ENCODE measurements at places on chromosomes 3 and 15. TPM values are rescaled to one million over a fixed set of nuclear protein-coding genes. Genes with fewer than 3 reads are reported as not detected.

- DNase-seq, result no peak
Measured at GRCh38 chr3:71185733-71186455, 397.6 kb downstream of the FOXP1 start.

- DNase-seq, result no peak
Measured at GRCh38 chr15:78850352-78850751, 22.3 kb upstream of the MORF4L1 start.

DNA sequence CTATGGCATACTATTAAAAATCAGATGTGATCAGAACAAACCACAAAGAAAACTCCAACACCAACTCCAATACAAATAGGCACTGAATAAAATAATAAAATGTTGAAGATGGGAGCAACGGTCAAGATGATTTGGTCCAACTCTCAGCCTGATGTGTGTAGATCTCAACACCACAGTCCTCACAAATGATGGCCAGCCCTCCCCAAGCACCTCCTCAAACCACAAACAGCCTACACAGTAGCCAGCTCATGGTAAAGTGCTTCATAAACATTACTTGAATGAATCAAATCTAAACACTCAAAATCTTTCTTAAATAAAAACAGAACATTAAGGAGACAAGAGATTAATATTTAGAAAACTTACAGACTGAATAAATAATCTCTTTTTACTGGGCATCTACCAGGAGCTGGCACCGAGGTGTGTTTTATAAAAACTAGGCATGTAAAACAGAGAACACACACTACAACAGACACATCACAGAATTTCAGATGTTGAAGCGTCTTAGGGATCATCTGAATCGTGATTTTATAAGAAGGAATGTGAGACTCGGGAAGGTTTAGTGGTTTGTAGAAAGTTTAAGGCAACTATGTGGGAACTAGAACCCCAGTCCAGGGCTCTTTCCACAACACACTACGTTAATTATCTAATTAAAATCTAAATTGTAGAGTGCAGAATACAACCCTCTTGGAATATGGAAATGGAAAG, 102.4 kb downstream of the MYLK start:
- no peak for DNase-seq

DNA sequence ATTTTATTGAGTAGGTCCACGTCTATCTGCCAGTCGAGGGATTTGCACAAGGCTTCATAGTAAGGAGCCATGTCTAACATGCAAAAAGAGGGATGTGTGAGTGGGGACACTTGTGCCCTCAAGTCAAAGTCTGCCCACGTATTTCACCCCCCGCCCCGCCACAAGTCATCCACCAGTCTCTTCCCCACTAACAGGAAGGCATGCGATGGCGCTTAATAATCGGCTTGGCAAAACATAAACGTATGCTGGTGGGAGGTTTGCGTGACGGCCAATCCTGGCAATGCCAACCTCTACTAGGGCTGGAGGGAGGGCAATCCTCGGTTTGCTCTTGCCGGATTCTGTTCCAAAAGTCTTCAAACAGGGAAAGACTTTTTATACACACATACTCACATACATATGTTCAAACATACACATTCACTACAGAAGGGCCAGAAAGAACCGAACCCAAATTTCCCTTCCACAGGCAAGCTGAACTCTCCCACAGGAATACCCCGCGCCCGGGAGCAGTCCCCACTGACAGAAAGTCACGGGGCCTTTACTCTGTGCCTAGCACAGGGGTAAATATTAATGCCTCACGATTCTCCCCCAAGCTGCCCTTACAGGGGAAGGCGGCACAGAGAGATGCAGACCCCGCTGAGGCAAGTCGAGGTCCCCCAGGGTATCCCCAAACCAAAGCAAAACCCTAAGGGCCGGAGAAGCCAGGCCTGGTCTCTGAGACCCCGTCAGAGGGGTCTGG, 675 bp downstream of the PSMD6 start:
- no peak for DNase-seq

DNA sequence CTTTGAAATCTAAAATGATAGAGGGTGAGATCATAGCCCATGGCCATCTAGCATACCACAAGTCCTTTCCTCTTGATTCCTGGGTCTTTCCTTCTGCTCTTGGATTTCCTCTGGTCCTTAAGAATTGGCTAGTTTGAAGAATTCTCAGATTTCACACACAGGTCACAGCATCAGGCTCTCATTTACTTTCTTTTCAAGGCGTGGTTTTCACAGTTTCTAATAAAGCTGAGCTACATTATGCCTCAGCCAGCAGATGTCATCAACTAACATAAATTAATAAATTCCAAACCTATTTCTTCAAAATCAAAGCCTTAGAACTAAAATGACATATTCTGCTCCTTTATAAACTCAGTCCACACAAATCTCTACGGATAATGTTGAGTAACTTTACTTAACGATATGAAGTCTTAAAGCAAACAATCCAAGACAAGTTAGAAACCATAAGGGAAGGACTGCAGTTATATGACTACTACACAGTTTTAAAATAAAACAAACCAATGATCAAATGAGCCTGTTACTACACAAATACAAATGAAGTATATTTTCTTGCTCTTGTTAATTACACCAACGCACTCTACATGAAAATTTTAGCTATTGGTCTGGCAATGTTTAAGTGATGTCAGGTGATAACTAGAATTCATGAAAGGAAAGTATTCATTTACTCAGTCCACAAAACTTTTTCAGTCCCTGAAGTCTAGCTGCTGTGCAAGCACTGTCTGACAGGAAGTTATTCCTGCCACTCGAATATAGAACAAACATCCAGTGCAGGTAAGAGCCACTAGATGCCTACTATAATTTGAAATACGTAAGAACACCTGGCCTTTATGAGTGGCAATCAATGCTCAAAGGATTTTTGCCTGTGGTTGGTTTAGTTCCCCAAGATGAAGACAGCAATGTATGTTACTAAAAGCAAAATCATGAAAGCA, 9.2 kb downstream of the CCDC14 start:
- DNase-seq, result no peak

DNA sequence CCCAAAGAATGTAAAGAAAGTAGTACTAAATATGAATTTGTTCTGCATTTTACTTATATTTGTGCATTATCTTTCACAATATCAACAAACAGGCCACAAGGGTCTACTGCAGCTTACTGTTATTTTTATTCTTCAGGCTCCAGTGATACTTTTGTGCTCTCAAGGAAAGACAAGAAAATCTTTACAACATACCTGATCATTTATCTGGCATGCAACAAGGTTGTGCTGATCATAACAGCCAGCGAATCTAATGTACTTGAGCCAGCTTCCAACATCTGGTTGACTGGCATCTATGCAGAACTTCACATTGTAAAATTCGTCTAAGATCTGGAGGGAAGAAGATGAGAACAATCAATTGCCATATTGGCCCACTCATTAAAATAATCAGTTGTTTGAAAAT, 520.0 kb downstream of the MECOM start:
- DNase-seq, result no peak

DNA sequence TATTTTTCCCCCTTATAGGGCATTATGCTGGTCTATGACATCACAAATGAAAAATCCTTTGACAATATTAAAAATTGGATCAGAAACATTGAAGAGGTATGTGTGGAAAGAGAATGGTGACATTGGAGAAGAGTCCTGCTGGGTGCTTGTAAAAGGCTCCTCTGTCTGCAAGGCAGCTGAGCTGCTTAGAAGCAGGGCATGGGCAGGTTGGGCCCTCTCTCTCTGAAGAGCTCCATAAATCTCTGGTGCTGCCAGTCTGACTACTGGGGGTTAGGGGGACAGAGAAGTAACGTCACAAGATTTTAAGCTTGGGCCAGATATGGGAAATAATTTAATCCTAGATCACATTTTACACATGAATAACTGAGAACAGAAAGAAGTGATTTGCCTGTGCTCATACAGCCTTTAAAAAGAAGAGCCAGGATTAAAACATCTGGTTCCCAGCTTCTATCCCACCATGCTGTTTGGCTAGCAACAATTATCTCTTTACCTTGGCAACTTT, 21.9 kb upstream of the APH1B start:
- DNase-seq, result no peak

DNA sequence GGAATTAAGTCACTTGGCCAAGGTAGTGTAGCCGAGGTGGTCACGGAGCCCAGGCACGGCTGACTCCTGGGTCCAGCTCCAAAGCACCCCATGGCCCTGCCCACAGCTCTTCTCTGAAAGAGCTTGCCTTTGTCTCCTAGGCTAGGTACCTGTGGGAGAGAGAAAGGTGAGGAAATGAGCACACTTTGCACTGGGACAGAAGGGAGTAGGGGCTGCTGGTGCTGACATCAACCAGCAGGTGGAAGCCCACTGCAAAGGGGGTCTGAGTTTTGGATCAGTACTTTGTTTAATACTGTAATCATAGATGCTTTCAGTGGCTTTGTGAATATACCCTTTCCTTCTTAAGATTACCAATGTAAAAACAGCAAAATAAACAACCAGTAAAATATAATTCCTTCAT, 128.3 kb upstream of the EIF1B start:
- no peak for DNase-seq

DNA sequence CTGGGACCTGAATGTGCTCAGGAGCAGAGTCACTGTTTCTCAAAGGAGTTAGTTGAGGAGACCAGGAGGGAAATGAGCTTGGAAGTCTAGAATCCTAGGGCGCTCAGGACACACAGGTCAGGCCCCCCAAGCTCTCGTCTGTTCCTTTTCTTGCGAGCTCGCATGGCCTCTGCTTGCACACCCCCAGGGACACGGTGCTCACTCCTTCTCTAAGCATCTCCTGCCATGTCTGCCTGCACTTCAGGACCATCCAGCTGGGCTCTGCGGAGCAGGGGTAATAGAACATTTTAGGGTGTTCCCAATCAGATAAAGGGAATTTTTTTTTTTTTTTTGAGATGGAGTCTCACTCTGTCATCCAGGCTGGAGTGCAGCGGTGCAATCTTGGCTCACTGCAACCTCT, 213.2 kb downstream of the XXYLT1 start:
- no peak for DNase-seq

DNA sequence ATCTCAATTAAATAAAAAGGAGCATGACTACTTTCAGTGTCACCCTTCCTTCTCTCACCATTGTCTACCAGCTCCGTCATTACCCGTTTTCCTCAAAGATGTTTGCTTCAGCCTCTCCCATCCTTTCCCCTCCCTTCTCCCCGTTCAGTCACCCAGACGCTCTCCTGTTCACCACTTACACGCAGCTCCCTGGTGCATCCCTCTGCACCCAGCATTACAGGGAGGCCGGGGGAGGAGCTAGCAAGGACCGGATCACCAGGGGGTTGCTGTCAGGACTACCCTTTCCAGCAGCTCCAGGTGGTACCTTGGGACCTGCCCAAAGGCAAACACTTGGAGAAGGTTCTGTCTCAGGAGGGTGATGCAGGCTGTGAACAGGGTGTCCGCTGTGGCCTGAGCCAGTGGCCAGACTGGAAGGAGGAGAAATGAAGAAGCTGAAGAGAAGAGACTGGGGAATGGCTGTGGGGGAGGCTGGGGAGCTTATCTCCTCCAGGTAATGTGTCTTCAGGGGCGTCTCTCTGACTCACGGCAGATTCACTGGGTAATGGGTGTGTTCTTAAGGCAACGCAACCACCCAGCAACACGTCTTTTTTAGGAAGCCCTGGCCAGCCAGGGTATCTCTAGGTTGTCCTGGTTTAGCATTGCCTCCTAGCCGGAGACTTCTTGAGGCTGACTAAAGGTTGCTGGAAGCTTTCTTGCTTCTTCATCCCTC, 21.8 kb upstream of the BDH1 start:
- DNase-seq, result no peak

DNA sequence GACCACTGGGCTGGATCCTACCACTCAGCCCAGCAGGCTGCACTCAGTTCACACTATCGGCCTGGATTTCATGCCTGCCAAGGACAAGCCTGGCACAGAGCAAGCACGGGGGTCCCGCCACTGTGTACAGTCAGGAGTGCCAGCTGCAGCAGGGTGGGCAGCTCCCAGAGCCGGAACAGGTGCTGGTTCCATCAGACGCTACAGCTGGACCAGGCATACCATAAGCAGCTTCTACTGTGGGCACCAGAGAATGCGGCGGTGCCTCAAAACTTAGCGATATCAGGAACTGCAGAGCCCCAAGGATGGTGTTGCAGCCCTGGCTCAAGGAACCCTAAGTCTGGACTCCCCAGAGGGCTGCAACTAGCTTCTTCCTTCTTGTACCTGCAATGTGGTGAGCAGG, 124.8 kb downstream of the BCHE start:
- no peak for DNase-seq

GRCh38 chr3:62962714-62963113, 87.5 kb upstream of the CADPS start:
- no peak for DNase-seq

GRCh38 chr3:185935465-185936272, 2.1 kb downstream of the TRA2B start:
- DNase-seq, result no peak

DNA sequence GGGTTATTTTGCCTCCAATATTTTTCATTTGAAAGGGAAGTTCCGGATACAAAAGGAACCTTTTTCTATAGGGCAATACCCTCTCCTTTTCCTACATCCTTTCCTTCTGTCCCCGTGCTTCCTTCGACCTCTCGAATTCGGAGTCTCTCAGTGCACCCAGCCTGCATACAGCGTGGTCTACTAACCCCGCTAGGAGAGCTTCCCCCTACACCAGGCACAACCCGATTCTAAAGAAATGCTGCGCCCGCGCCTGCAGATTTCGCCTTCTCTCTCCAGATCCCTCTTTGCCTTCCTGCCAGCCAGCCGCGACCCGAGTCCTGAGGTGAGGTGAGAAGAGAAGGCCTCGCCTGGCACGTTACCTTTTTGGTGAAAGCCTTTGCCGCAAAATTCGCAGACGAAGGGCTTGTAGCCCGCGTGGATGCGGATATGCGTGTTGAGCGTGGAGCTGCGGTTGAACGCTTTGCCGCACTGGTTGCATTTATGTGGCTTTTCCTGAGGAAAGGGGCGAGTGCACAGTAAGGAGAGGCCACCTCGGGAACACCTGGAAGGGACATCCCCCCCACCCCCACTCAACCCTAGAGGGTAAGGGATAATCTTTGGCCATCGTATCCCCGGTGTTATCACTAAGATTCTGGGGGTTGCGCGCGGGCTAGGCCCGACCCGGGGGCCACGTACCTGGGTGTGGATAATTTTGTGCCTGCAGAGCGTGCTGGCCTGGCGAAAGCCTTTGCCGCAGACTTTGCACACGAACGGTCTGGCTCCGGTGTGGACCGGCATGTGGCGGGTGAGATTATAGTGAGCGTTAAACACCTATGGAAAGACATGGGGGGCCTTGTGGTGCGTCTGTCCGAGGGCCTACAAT, 2.3 kb downstream of the FEZF2 start:
- no peak for DNase-seq

The HDC gene
- not detected for total RNA-seq

The GABRG3 gene
- 0.08 TPM for total RNA-seq
